ENCODE measurements at places on chromosomes 3 and 15.

GRCh38 chr3:134357914-134358811 is 16.1 kb downstream of the AMOTL2 start:
- DNase-seq: no peak

DNA sequence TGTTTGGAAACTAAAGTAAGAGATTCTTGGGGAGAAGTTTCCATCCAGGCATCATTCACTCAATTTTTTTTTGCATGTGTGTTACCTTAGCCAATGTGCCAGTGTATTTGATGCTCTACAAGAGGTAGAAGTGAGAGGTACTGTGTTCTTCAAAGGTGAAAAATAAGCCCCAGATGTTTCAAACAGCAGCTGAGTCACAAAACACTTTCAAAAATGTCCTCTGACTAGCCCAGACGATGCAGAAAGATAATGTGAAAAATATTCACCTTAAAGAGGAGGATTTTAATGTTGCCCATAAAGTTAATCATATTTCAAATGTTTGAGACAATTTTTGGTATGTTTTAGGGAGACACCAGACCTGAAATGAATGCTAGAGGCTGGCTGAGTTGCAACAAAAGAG is 107.7 kb upstream of the RASGRP1 start:
- DNase-seq: no peak

DNA sequence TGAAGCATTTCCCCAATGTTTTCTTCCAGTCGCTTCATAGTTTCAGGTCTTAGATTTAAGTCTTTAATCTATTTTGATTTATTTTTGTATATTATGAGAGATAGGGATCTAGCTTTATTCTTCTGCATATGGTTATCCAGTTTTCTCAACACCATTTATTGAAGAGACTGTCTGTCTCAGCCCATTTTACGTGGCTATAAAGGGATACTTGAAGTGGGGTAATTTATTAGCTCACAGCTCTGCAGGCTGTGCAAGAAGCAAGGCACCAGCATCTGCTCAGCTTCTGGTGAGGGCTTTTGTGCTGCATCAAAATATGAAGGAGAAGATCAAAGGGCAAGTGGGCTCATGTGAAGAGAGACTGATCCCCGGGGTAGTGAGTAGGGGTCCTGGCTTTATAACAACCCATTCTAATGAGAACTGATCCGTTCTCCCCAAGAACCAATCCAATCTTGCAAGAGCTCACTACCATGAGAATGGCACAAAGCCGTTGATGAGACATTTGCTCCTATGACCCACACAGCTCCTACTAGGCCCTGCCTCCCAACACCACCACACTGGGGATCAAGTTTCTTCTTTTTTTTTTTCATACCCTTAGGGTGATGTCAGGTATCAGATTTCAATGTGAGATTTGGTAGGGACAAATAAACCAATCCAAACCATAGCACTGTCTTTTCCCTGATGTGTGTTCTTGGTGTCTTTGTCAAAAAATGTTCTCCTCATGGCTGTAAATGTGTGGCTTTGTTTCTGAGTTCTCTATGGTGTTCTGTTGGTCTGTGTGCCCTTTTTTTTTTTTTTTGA is 63.2 kb downstream of the IQGAP1 start:
- no peak for DNase-seq

GRCh38 chr3:57896691-57897090 is 111.5 kb upstream of the FLNB start:
- no peak for DNase-seq

DNA sequence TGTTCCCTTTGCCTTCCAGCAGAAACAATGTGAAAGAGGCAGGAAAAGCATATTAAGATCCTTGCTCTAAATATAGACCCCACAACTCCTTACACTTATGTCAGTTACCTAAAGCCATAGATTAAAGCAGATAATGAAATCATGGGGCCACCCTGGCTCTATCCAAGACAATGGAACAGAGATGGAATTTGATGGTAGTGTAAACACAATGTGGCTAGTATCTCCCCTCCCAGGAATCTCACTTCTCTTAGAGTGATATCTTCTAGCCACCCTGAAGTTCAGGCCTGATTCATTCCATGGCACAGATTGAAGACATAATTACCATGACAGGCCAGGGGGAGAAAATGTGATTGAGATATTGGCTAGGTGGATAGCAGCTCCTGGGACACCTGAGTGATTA is 32.6 kb downstream of the GALNT15 start:
- no peak for DNase-seq

GRCh38 chr15:92831655-92832328 is 68.3 kb upstream of the CHD2 start:
- DNase-seq: peak; percentile 63

- DNase-seq: no peak
These were observed 6.7 kb downstream of the PRC1 start for GRCh38 chr15:90987561-90988141.

- DNase-seq: no peak
These were observed 5.3 kb upstream of the BLM start for GRCh38 chr15:90711842-90712241.

DNA sequence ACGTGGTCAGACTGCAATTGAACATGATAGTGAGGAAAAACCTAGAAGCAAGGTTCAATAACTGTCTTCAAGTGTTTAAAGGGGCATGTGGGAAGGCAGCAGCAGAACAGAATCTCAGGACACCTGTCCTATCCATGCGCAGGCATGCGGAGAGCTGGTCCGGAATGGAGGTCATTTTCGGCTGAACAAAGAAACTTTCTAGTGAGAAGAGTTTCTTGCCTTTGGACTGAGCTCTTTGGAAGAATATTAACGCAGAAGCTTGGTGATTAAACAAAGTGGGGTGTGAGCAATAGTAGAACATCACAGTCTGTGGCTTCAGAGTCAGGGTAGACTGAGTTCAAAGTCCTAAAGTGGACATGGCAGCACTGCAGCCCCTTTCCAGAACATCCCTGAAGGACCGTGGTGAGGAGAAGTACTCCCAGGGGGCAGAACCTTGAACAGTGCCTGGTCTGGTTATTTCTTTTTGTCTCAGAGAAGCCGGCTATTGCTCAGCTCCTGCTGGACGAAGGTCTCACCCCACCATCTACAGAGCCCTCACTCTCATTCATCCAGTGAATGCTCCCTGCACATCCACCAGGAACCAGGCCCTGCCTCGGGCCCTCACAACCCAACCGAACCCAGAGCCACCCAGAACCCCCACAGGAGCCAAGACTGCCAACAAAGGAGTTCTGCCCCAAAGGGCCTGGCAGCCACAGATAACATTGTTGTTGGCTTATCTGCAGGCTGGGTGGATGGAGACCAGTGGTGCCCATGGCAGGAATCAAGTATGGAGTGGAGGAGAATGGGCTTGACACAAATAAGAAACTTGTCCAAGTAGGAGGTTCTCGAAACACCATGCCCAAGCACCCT is 2.8 kb upstream of the SSUH2 start:
- no peak for DNase-seq

DNA sequence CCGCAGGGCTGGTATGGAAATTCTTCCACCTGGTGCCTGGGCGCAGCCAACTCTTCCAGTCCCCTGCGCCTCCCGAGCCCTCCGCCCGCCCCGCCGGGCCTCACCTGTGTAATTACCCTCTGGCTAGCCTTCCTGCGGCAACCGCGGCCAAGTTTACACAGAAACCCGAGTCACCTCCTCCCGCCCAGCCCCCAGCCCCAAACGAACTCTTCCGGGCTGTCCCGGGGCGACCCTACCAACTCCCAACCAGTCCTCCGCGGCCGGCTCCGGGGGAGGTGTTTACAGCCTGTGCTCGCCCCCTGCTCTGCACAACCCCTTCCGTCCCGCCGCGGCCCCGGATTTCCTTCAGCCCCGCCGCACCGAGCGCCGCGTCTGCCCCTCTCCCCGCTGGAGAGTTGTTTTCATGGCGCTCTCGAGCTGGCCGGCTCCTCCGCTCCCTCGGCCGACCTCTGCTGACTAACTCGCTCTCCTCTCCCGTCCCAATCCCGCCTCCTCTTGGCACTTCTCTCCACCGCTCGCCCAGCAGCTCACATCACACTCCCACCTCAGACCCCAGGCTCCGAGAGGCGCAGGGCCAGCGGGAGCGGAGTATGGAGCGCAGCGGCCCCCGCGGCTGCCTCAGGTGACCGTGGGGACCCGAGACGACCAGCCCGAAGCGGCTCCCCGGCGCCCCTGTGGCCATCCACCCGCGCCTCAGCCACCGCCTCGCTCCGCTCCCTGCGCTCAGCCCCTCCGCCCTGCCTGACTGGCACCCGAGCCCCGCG is 538 bp downstream of the ATOSA start:
- DNase-seq: peak; percentile 29

DNA sequence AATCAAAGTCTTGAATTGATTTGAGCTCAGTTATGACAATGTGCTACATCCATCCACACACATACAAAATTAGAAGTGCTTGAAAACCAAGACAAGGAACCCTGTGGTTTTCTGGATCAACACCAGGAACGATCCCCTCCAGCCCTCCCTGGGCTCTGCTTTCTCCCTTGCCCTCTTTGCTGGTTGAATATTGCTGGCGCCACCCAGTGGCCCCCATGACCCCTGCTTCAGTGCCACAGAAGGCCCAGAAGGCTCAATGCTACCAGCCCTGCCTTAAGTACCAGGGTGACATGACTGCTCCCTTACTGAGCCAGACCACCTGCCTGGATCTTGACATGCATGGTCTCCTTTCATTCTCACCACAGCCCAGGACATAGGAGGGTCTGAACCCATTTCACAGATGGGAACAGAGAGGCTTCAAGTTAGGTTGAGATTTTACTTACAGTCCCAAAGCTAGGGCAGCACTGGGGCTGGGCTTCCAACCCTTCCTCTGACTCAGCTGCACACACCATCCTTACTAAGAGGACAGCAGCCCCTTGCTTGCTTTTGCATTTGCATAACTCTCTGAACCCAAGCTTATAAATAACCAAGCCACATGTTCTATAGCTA is 15.0 kb downstream of the IL12A start:
- no peak for DNase-seq

- DNase-seq: no peak
These were observed 26.3 kb upstream of the LRRN1 start for GRCh38 chr3:3772920-3773319.

DNA sequence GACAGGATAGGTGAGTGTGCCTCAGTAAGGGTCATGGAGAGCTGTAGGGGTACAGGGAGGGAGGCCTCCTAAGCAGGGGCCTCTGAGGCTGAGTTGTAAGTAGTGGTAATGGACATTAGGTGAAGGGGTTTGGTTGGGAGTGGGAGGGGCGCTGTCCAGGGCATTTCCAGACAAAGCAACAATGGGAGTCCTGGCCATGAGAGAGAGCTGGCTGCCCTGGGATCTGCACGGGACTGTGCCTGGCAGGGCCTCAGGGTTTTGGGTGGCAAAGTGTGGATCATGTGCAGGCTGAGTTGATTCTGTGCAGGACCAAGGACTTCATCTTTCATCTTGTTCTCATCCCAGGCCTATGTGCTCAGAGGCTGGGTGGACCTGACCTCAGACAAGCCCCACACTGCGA is 4.6 kb downstream of the TTC21A start:
- no peak for DNase-seq

GRCh38 chr3:70824078-70824477 is 511.6 kb upstream of the MDFIC2 start:
- DNase-seq: no peak

GRCh38 chr3:73433079-73433478 is 191.7 kb downstream of the PDZRN3 start:
- DNase-seq: no peak

GRCh38 chr3:131349946-131350347 is 31.6 kb upstream of the NUDT16 start:
- DNase-seq: no peak

DNA sequence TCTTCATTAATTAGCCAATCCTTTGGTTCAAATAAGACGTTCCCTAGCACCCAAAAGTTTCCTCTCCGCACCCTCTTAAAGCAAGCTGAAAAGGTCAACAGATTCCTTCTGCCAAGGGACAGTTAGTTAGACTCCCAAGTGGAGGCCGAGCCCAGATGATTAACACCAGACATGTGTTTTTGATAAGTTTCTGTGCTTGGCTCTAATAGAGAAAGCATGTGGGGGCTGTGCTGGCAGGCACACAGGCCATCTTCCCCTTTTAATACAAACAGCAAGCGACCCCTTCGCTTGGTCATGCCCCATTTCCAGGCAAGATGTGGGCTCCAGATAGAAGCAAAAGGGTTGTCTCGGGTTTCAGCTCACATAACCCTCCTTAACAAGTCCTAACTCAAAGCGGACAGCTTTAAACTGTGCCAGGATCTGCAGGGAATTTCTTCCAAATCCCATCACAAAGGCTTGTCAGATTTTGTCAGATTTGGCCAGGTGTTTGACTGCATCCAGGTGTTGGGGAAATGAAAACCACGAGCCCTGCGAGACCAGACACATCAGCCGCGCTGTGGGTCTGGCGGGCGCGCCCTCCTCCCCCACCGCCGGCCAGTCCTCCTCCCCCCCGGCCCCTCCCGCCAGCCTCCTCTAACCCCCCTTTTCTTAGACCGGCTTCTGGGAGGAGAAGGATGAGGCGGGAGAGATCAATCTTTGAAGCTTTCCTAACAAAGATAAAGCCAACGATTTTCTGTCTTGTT is 3.3 kb downstream of the HES1 start:
- DNase-seq: no peak

- no peak for DNase-seq
These were observed 51.1 kb downstream of the SERP1 start for GRCh38 chr3:150495149-150495548.

- DNase-seq: no peak
These were observed 83.2 kb downstream of the GADL1 start for GRCh38 chr3:30811151-30811795.

Measured in stimulated activated CD4-positive, alpha-beta T cell treated with anti-CD3 and anti-CD28 coated beads, Interleukin-15, amount 100 ng/mL, for 1 hour (primary cell).